Articular chondrocyte of knee joint (primary cell): ENCODE measurements at places on chromosomes 2 and 18. TPM values are rescaled to one million over a fixed set of nuclear protein-coding genes. Genes with fewer than 3 reads are reported as not detected.

C2orf15 gene
- 0.11 and 0.13 TPM in 2 replicates for total RNA-seq

PPP1CB gene
- total RNA-seq = 302 and 355 TPM in 2 replicates

GPR35 gene
- 0.54 and 0.65 TPM in 2 replicates for total RNA-seq

SERPINB2 gene
- total RNA-seq = 0.22 TPM in 1 of 2 replicates, not detected in the other

C2orf78 gene
- not detected in 2 replicates for total RNA-seq

VAMP8 gene
- total RNA-seq = 9.9 and 12.4 TPM in 2 replicates

SKA1 gene
- total RNA-seq = 10.7 and 16.4 TPM in 2 replicates

TRAK2 gene
- total RNA-seq = 64.4 and 65.4 TPM in 2 replicates

NAT8 gene
- total RNA-seq = not detected in 2 replicates

SERPINB7 gene
- total RNA-seq = 0.11 TPM in 1 of 2 replicates, not detected in the other

TDRD15 gene
- under 0.01 TPM in 1 of 2 replicates, not detected in the other for total RNA-seq

FAP gene
- 225 and 248 TPM in 2 replicates for total RNA-seq

CD8B2 gene
- 0.13 and 0.43 TPM in 2 replicates for total RNA-seq

ABCB11 gene
- not detected in 2 replicates for total RNA-seq

PAIP2B gene
- 0.65 and 1.1 TPM in 2 replicates for total RNA-seq

COL4A4 gene
- under 0.01 and 0.11 TPM in 2 replicates for total RNA-seq

CSRNP3 gene
- total RNA-seq = 0.13 and 0.22 TPM in 2 replicates

HOXD13 gene
- 0.11 and 0.13 TPM in 2 replicates for total RNA-seq
